CD4-positive, alpha-beta T cell (primary cell): ENCODE measurements at places on chromosomes 2 and 18. TPM values are rescaled to one million over a fixed set of nuclear protein-coding genes. Genes with fewer than 3 reads are reported as not detected.

Gene GPAT2
- total RNA-seq, result 1.3 TPM

Gene GNLY
- total RNA-seq, result 45.1 TPM

Gene KIF5C
- 7.3 TPM for total RNA-seq

Gene NGEF
- not detected for total RNA-seq

Gene CCBE1
- not detected for total RNA-seq

Gene HOXD4
- total RNA-seq, result not detected

Gene KLHL14
- total RNA-seq, result not detected

Gene CD226
- 74.8 TPM for total RNA-seq

Gene PEX13
- 8.6 TPM for total RNA-seq

Gene CIAO1
- 55.6 TPM for total RNA-seq

Gene ERICH2
- total RNA-seq, result not detected

Gene RBM44
- total RNA-seq, result 2.9 TPM
